Left ventricle myocardium superior (tissue), 1 donor: ENCODE measurements at places on chromosomes 2 and 18. TPM values are rescaled to one million over a fixed set of nuclear protein-coding genes. Genes with fewer than 3 reads are reported as not detected.

The C2orf66 gene
- not detected for total RNA-seq

The GTF2A1L gene
- not detected for total RNA-seq

The DCC gene
- total RNA-seq, result not detected

The ATOH8 gene
- 29.6 TPM for total RNA-seq

The CRYBA2 gene
- total RNA-seq, result not detected

The REEP1 gene
- 21.3 TPM for total RNA-seq

The CENPA gene
- not detected for total RNA-seq

The CXCR1 gene
- 0.69 TPM for total RNA-seq

The MAB21L4 gene
- not detected for total RNA-seq

- DNase-seq, result no peak
Measured at GRCh38 chr18:68397241-68398035, 317.5 kb downstream of the TMX3 start.

GRCh38 chr18:62850619-62851306, 135.4 kb downstream of the PHLPP1 start:
- DNase-seq, result no peak

DNA sequence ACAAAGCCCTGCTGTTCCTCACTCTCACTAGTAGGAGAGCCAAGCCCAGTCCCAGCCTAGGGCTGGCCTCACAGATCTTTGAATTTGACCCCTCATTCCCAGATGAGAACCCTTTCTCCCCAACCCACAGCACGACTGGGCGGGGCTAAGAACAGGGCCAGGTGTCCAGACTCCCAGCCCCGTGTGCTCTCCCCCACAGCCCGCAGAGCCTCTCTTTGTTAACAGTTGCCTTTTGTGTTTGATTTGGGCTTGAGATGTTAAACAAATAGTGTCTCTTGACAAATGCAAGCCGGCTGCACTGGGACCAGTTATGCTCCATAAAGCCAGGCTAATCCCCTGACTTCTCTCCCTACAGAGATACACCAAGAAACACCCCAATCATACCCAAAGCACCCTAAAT, 4.7 kb upstream of the KCNK3 start:
- no peak for DNase-seq

DNA sequence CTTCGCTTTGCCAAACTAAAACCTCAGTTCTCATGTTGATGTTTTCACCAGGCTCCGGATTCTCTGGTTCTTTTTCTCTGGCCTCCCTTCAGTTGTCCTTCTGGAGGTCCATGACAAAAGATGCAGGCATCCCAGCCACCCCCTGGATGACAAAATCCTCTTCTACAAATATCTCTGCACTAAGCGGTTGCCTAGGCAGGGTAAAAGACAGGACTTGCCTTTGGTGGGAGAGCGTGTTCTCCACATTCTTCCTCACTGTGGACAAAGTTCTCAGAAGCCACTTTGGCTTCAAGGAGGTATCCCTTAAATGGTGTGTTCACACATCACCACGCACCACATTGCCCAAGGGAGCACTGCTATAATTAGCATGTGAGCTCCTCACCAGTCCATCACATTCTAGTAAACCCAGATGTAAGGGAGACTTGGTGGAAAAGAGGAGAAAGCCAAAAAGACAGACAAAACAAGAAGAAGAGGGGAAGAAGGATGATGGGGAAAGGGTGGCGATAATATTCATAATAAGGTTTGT, 23.6 kb upstream of the MRPL33 start:
- DNase-seq, result no peak

- no peak for DNase-seq
Measured at GRCh38 chr2:142502402-142502801, 371.6 kb upstream of the LRP1B start.

- DNase-seq, result no peak
Measured at GRCh38 chr2:178845566-178846457, 38.6 kb upstream of the TTN start.

GRCh38 chr18:55470826-55471225, 117.2 kb downstream of the TCF4 start:
- no peak for DNase-seq

GRCh38 chr18:50776383-50776782, 43.4 kb downstream of the MRO start:
- DNase-seq, result no peak

DNA sequence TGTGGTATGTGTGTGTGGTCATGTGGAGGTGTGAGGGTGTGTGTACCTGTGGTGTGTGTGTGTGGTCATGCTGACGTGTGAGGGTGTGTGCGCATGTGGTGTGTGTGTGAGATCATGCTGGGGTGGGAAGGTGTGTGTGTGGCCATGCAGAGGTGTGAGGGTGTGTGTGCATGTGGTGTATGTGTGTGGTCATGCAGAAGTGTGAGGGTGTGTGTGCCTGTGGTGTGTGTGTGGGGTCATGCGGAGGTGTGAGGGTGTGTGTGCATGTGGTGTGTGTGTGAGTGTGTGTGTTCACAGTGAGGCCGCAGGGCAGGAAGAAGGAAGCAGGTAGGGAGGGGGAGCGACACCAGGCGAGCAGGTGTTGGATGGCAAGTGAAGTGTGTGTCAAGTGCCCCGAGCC, 259.0 kb downstream of the LOXHD1 start:
- no peak for DNase-seq

DNA sequence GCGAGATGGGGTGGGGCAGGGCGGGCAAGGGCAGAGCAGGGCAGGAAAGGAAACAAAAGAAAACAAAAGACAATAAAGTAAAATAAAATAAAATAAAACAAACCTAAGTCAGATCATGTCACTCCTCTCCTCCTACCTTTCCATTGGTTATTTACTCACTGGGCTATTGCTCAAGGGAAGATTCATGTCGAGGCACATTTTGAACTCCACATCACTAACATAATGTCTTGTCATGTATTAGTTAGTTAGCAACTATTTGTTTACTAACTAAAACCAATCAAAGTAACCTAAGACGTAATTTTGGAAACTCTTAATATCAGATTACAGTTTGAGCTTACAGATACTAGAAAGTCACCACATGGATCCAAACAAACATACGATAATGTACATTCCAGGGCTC, 2.2 kb downstream of the C1D start:
- no peak for DNase-seq
